ENCODE measurements at places on chromosomes 1 and 21.

DNA sequence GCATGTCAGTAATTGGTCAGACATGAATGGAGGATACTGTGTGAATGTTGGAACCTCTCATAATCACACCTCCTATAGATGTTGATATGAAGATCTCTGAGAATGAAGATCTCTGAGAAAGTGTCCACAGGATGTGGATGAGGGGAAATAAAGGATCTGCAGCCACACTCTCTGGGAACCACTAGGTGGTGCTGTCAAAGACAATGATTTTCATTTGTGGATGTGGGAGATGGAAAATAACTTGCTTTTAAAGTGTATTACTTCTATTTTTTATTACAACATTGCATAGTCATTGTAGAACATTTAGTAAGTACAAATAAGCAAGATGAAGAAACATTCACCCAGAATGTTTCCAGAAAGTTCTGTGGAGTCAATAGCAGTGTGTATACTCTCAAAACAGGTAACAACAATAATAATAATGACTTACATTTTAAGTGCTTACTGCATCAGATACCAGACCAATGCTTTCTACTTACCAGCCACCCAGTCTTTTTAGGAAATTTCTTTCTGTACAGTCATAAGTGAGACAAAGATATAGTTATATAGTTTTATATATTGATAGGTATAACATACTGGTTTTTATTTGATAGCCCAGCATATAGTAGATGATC, 128.2 kb downstream of the ATG4C start:
- DNase-seq = no peak

DNA sequence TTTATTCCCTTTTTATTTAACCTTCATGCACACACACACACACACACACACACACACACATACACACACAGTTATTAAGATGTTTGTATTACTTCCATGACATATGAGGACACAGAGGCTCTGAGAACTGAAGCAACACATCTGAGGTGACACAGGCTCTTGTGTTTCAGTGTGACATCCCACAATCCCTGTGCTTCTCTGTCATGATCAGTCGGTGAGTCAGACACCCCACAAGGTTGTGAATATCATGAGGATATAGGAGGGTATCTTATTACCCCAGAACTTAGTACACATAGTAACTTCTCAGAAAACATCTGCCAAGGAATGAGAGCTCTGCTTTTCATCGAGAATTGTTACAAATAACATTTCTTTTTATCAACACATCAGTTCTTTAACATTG, 459.3 kb downstream of the PLPP3 start:
- DNase-seq = no peak

- DNase-seq = no peak
Measured at GRCh38 chr1:32494196-32494595, 29.3 kb downstream of the ZBTB8B start.

- DNase-seq = no peak
Measured at GRCh38 chr1:192952646-192953045, 106.5 kb downstream of the UCHL5 start.

DNA sequence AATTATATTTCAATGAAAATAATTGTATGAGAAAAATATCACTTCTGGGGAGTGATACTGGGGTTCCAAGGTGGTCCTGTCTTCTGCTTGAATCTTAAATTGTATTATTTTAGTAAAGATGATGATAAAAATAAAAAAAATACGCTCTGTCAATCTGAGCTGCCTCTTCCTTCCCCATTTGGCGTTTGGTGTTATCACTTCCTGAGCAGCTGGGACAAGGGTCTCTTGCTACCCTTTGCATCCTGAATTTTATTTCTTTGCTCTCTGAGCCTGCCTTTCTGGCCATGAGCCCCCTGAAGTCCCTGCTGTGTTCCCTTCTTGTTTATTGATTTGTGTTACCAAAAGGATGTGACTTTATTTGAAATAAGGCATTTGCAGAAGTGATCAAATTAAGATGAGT, 111.0 kb downstream of the KCNJ6 start:
- DNase-seq = no peak

- no peak for DNase-seq
Measured at GRCh38 chr1:7005762-7006161, 220.5 kb downstream of the CAMTA1 start.

DNA sequence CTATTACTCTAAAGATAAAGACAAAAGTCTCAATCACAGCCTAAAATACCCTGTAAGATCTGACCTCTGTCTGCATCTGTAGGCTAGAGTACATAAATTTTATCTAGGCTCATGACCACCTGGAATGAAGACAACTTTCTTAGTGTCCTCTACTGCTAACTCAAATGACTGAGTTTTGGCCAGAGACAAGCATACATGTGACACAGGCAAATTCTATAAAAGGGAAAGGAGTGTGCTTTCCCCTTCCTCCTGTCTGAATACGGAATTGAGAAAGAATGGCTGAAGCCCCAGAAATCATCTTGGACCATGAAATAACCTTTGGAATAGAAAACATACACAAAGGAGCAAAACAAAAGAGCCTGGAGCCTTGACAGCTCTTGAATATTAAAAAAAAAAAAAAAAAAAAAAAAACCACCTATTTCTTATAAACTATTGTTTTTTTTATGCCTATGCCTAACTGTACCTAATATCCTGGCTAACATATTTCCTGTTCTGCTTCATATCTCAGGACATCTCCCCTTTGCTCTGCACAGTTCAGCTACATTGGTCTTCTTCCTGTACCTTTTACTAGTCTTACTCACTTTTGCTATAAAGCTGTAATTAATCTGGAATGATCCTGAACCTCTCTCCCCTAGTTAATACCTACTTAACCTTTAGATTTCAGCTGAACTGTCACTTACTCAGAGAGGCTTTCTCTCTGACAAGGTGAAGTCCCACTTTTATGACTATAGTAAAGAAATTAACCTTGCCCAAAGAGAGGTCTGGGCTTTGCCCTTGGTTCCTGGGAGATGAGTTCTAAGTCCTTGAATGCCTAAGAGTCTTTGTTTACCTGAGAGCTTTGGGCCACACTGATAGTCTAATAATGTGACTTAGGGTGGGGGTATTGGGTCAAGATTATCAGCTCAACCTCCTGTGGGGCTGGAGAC, 16.1 kb downstream of the UCHL5 start:
- no peak for DNase-seq

DNA sequence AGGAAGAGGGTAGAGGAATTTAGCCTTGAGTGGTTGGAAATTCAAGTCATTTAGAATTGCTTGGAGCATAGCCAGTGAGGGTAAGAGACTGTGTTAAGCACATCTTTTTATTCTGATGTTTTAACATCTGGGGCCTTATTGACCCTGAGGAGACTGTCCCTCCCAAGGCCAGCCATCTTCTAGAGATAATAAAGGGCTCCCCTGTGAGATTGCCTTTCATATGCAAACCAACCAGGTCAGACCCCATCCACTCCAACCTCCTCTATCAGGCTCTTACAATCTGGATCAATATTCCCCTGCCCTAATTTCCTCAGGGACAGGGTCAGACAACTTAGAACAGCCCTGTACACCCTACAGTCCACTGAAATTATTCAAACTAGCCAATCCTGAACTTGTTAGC, 93.8 kb downstream of the ATP1B1 start:
- DNase-seq = no peak

GRCh38 chr1:200588698-200589097, 31.9 kb downstream of the KIF14 start:
- DNase-seq = no peak

DNA sequence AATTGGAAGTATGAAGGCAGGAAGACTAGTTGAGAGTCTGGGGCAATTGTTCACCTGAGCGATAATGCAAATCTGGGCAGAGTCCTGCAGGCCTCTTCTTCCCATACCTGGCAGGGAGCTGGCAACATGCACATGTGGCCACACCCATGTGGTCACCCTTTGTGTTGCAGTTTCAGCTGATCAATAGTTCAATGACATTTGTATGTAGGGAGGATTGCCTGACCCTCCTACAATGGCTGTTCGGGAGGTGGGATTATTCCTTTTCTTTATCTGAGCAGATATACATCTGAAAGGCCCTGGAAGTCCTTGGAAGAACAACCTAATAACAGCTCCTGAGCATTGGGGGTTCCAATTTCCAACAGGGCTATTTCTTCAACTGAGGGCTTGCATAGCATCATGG, 15.2 kb upstream of the TRIM45 start:
- DNase-seq = no peak

GRCh38 chr21:31710586-31710985, 21.3 kb downstream of the SCAF4 start:
- DNase-seq = peak; percentile 19

GRCh38 chr1:192489748-192490147, 85.8 kb upstream of the RGS1 start:
- peak; percentile 89 for DNase-seq

DNA sequence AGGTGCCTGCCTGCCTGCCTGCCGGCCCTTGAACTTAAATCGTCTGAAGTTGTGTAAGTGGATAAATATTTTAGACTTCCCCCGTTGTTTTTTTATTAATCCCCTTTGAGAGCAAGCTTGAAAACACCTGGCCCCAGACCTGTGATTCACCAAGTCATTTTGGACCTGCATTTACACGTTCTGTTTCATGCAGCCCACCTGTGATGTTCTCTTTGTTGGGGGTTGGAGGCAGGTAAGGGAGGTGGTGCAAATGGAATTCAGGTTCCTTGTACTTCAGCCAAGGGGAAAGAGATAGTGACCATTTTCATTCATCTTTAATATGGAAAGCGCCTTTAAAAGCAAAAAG, 1.2 kb downstream of the SLC37A1 start:
- DNase-seq = no peak

GRCh38 chr1:178537382-178538090, 24.6 kb downstream of the TEX35 start:
- DNase-seq = no peak

- no peak for DNase-seq
Measured at GRCh38 chr1:11931845-11932244, 2.7 kb upstream of the PLOD1 start.

GRCh38 chr1:64679177-64679576, 65.7 kb upstream of the RAVER2 start:
- DNase-seq = no peak

DNA sequence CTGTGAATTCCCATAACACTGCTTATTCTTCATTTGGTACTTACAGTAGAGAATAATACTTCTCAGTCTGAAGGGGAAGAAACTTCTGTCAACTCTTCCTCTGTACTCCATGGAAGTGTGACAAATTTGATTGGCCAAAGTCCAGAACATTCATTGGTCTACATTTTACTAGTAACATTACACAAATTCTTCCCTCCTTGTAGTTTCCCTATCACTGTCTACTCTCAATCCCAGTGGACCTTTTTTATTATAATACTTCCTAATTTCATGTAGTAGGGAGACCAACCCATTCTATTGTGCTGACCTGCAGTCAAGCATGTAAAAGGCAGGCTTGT, 74.7 kb downstream of the ALG6 start:
- no peak for DNase-seq

DNA sequence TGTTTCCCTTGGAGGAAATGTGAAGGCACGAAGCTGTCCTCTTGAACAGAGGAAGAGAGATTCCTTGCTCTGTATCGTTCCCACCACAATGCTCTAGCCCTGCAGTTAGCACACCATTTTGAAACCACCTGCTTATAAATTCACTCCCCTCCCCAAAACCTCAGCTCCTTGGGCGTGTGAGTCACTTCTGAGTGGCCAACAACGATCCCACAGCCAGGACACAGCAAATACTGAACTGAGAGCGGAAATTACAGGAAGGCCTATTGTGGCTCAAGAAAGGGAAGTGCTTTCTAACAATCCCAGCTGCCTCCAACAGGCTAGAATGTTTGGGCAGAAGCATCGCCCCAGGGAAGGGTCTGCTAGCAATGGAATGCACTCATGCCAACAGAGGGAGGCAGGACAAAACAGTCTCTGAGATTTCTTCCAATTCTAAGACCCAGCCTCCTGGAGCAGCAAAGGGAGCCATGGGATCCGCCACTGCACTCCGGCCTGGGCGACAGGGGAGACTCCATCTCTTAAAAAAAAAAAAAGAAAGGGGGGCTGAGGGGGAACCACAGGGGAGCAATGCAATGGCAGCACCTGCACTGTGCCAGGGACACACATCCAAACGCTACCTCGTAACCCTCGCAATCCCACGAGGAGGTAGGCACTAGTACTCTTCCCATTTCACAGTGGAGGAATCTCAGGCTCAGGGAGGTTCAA, 1.9 kb downstream of the TMEM53 start:
- DNase-seq = no peak
